ENCODE measurements at places on chromosomes 2 and 18.

DNA sequence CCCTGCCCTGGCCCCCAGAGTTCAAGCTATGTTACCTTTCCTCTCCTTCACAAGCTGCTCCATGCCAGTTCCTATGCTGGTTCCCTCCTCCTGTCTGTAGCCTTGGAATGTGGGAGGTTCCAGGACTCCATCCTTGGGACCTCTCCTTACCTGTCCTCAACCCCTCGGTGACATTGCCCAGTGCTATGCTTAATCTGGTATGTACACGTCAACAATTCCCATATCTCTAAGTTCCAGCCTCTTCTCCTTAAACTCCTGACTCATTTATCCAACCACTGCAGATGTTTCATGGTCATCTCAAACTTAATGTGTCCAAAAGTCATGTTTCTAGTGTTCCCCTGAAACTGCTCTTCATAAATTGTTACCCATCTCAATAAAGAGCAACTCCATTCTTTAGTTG lies 160.8 kb downstream of the TNS1 start:
- H3K27me3 ChIP-seq = no peaks in the 10 kb centered on the region
- no peaks in the 10 kb centered on the region for H3K4me1 ChIP-seq
- H3K36me3 ChIP-seq = no peaks in the 10 kb centered on the region
- DNase-seq = no peak

DNA sequence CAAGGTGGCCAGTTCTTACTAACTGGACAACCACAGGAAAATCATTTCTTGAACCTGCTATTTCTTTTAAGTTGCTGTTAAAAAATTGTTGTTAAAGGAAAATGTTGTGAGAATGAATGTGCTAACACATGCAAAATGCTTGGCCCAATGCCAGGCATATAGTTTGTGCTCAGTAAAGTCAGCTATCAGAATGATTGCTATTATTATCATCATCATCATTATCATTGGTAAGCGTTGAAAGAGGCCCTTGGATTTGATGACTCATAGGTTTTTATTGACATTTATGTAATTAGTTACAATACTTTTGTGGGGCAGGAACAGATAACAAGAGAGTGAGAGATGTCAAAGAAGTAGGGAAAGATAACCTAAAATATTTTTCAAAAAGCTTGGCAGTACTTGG lies 394.2 kb upstream of the ZEB2 start:
- H3K4me1 ChIP-seq = no peaks in the 10 kb centered on the region
- H3K27me3 ChIP-seq = no peaks in the 10 kb centered on the region
- H3K4me3 ChIP-seq = no peak overlapping the region
- no peaks in the 10 kb centered on the region for H3K36me3 ChIP-seq
- no peak for DNase-seq

GRCh38 chr2:118807668-118808428 lies 39.6 kb downstream of the EN1 start:
- H3K27me3 ChIP-seq = peaks cover 18% of the 10 kb centered on the region
- H3K4me3 ChIP-seq = no peak overlapping the region
- H3K27ac ChIP-seq = no peak overlapping the region

GRCh38 chr2:216426938-216427337 lies 14.7 kb downstream of the SMARCAL1 start:
- H3K27ac ChIP-seq = no peak overlapping the region
- H3K4me3 ChIP-seq = no peak overlapping the region
- peaks cover 23% of the 10 kb centered on the region for H3K36me3 ChIP-seq
- DNase-seq = no peak

All from SJCRH30 (cell line).